ENCODE measurements at places on chromosomes 1 and 21.

- ATAC-seq, result no peak
Observed at GRCh38 chr1:63590166-63590560, 3.0 kb upstream of the PGM1 start.

- no peak for ATAC-seq
Observed at GRCh38 chr1:79847700-79848099, 841.2 kb upstream of the ADGRL4 start.

DNA sequence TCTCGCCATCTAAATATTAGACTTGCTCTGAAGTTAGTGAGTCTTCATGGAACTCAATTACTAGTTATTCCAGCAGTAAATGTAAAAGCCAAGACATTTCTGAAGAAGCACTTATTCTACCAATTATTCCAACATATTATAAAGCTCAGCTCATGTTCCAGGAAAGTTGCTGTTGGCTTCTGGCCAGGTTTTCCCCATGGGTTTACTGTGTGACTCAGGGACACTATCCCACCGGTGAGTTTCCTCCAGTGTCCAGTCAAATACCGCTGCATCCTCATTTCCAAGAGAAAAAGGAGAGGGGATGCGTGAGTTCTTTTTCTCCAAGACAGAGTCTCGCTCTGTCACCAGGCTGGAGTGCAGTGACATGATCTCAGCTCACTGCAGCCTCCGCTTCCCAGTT lies 9.2 kb upstream of the HHIPL2 start:
- ATAC-seq, result no peak

DNA sequence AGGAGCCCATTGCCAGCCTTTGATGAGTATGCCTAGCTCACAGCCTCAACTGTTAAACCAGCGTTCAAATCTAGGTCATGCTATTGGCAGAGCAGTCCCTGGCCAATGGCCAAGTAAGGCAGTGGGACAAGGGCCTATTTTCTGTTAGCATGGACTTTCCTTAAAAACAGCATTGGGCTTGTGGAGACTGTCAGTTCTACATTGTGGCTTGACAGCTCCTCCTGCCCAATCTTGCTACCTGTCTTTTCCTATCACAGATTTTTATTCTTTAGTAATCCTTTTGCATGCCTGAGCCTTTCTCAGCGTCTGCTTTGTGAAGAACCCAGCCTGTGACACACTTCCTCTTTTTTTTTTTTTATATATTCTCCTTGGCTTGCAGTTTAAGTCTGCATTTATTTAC lies 56.4 kb downstream of the DIP2A start:
- ATAC-seq, result no peak

- ATAC-seq, result peak; percentile 70
Observed at GRCh38 chr1:183243161-183244050, 57.3 kb downstream of the LAMC2 start.

GRCh38 chr1:245829826-245830225 lies 675.0 kb downstream of the KIF26B start:
- ATAC-seq, result no peak

DNA sequence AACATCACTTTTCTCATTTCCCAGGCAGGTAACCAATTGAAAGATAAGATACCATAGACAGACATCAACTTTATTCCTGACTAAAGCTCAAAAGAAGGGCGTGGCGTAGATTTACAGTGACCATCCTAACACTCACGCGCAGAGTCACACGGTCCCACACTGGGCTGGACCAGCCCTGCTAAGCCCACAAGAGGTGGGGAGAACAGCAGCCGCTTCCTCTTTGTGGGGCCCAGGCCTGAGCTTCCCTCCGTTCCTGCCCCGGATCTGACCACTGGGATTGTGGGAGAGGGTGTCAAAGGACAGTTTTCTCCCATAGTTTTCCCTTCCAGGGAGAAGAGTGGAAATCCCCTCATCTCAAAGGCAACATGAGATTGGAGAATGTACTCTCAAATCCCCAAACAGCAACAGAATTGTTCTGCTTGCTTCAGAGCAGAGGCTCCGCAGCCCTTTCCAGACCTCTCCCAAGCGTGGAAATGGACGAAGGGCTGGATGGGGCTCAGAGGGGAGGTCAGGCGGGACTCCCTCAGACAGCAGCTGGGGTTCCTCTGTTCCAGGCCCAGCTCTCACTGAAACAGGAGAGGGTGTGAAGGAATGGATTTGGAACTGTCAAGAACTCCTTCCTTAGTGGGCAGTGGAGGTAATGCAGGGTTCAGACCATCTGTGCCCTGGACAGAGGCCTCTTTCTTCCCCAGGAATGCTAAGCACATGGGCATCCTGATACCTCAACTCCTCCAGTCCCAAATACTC lies 33.7 kb downstream of the L1TD1 start:
- ATAC-seq, result no peak

DNA sequence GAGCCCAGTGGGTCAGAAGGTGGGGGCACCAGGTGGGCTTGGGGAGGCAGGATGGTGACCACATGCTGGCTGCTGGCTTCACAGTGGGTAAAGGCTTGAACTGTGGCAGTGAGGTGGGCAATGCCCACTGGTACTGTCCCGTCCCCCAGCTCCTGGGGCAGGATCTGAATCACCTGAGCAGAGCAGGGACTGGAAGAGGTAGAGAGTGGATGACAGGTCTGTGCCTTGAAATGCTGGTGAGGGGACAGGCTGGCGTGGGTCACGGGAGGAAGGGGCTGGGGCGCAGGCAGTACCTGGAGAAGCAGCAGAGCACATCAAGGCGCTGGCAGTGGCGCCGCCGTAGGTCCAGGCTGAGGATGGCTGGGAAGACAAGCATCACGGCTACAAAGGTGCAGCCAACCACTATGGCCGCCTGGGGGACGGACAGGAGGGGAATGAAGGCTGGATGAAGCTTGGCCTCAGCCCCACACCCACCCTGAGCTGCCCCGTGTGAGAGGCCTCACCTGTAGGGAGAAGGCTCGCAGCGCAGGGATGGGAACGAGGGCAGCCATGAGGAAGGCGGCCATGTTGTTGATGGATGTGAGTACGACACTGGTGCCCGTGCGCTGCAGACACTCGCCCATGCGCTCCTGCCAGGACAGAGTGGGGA lies 14.9 kb downstream of the PTCH2 start:
- ATAC-seq, result no peak

DNA sequence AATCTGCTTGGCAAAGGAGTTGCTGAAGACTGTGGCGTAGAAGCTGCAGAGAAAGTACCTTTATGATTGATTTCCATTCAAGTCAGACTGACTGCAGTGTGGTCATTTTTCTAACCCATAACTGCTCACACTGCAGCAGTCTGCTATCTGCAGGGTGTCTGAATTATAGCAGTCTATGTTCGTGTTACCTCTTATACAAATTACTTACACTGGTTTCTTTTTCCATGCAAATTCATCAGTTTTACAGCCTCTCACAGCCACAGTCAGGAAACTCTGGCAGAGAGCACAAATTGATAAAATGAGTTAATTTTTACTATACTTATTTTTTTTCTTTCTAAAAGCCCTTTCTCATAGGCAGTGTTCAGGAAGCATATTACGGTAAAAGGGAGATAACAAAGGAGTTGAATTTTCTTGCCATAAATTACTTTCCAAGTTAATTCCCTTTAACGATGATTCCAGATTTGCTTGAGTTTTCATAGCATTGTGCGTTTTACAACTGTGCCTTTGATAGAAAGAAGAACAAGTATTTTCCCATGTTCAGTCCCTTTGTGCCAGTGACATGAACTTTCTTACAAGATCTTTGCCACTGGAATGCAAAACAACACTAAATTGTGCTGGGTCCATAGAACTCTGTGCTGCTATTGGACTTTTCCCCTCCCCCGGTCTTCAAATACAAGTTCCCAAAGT lies 261.5 kb downstream of the NFIA start:
- no peak for ATAC-seq

DNA sequence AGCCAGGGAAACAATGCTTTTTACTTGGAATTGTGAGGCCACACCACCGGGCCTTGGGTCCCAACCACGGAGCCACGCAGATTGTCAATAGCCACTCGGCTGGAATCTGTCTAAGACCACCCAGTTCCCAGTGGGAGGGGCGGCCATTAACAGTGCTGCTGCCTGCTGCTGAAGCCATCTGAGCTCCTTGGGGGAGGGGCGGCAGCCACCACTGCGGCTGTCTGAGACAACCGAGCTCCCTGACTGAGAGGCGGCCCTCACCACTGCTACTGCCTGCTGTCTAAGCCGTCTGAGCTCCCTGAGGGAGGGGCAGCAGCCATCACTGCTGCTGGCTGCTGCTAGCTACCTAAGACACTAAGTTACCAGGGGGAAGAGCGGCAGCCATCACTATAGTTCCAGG lies 64.3 kb downstream of the DMRTA2 start:
- no peak for ATAC-seq

DNA sequence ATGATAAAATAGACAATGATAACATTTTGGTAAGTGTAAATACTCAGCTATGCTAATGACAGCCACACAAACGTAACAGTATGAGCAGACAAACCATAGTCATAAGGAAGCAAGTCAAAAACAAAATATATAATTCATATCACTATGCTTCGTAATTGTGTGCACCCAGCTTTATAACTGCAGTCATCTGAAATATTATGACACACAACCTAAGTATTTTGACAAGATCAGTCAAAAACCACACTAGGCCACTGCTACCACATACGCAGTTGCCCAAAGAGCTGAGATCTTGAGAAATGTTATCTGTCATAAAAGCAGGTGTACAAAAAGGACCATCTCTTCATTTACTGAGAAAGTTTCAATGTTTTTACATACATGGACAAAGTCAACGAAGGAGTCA lies 26.0 kb downstream of the RNASEL start:
- ATAC-seq, result no peak

DNA sequence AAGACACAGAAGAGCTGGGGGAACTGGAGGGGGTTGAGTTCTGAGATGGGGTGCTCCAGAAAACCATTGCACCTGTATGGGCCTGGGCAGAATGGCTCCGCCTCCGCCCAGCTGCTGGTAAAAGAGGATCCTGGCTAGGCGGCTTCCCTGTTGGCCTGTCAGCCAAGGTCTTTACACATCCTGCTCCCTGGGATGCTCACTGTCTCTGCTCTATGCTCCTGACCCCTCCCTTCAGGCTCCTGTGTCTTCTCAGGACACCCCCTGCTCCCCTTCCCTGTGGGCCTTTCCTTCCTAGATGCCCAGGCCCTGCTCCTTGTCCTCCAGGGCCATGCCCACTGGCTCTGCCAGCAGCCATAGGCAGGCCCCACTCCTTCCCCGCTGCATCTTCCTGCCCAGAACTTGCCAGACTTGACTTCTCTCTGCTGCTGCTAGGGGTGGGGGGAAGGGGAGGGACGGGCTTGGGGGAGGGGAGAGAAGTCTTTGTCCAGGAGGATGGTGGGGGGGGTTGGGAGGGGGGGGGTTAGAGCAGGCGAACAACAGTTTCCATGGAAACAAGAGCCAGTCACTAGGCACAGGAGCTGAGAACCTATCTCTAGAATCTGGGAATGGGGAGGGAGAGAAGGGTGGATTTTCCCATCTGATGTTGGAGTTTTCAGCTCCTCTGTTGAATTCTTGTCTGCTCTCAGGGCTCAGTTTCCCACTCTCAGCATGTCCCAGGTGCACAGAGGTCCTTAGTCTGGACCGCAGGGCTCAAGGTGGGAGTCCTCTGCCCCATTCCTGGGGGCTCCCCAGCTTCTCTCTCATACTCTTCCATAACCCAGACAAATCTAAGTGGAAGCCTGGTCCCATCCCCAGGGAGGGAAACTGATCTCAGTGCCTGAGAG lies 10.6 kb downstream of the CELSR2 start:
- ATAC-seq, result no peak

- no peak for ATAC-seq
Observed at GRCh38 chr21:46448108-46448507, 10.6 kb upstream of the DIP2A start.

DNA sequence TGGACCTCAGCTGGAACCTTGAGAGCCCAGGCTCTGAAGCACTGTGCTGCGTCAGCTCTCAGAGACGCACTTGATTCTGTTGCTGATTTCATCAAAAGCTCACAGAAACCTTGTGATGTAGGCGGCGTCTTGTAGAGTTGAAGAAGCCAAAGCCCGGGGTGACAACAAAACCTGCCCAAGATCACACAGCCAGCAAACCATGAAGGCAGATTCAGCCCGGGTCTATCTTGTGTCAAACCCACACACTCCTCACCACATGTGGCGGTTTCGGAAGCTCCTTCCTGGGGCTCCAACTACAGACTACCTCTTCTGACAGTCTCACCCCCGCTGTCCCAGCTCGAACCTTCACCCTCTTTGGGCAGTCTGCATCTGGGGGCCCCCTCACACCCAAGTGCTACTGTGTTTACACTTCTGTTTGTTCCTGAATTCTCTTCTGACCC lies 50.4 kb downstream of the TENT5C start:
- peak; percentile 36 for ATAC-seq

DNA sequence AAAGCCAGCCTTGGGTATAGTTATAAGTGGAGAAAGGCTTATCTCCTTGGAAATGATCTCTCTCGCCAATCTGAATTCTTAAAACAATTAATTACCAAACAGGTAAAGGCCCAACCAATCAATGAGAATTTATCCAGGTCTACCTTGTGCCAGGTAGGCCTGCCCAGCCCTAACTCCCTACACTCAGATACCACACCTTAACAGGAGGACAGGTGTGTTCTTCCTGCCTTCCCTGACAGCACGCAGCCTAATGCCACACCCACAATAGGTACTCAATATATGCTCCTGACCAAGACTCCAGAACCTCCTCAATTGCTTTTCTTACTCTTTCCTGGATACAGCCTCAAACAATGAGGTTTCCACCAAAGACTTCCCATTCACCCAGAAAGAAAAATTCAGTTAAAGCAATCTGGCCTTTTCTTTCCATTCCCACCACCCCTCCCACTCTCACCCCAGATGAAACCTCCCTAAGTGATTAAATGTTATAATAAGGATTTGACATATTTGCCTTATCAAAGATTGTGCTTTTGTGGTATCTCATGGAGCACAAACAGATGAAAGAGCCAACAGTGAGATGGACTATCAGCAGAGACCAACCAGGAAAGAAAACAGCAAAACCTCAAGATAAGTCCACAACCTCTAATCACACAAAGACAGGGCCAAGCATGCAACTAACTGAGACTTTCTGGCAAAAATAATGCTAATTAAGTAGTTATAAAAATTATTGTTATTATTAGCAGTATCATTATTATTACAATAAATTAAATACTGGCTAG lies 25.6 kb downstream of the TRABD2B start:
- no peak for ATAC-seq

DNA sequence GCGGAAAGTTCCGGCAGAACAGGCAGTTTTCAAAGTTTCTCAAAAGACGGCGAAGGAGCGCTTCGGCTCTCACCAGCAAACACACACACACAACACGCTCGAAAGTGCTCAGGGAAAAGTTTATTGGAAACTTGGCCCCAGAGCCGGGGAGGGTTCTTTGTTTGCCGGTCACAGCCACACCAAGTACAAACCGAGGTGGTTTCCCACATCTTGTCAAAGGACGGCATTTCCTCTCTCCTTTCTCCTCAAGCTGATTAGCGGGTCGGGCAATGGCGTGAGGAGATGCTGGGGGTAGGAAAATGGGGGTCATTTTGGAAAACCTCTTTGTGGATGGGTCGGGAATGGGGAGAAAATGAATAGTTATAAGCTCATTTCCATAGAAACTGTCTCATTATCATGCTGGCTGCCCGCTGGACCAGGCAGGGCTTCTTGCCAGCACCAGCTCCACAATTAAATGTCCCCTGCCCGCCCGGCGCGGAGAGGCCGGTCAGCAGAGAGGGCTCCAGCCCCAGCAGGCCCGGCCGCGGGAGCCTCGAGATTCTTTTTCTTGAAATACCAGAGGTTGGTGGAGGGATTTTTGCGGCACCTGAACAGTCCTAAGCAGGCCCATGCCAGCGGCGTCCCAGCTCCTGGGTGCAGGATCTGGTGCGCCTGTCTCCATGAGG lies 92.3 kb downstream of the PRDM16 start:
- ATAC-seq, result no peak
